ENCODE measurements at places on chromosomes 5 and 9. TPM values are rescaled to one million over a fixed set of nuclear protein-coding genes. Genes with fewer than 3 reads are reported as not detected.

Gene FOXD4L3
- not detected for total RNA-seq

Gene NUTM2F
- not detected for total RNA-seq

Gene ZFP2
- 0.58 TPM for total RNA-seq

Gene CNOT8
- 66.1 TPM for total RNA-seq

Gene CD274
- 3.0 TPM for total RNA-seq
